Activated CD4-positive, alpha-beta T cell treated with anti-CD3 and anti-CD28 coated beads, Interleukin-2, amount 50 U/mL, for 16 hours (primary cell): ENCODE measurements at places on chromosomes 7 and 10.
A peak's percentile ranks its signal among the peaks of the same experiment; 100 is the strongest.

- no peak for DNase-seq
Observed at GRCh38 chr7:112886208-112886607, 96.0 kb upstream of the TMEM168 start.

DNA sequence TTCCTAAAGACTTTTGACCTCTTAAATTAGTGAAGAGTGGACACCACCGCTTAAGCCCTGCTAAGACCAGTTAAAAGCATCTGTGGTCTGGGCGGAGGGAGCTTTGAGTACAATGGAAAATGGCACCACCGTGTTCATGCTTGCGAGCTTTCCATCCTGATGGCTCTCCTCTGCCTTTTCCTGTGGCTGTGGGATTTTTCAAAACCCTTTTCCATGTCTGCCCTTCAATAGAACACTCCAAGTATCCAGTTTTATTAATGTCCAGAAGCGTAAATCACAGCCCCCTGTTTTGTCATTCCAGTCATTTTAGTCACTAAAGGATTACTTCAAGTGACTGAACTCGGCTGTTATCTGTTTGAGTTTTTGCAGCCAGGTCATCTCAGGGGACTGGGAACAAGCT is 181.8 kb downstream of the MGMT start:
- no peak for DNase-seq

DNA sequence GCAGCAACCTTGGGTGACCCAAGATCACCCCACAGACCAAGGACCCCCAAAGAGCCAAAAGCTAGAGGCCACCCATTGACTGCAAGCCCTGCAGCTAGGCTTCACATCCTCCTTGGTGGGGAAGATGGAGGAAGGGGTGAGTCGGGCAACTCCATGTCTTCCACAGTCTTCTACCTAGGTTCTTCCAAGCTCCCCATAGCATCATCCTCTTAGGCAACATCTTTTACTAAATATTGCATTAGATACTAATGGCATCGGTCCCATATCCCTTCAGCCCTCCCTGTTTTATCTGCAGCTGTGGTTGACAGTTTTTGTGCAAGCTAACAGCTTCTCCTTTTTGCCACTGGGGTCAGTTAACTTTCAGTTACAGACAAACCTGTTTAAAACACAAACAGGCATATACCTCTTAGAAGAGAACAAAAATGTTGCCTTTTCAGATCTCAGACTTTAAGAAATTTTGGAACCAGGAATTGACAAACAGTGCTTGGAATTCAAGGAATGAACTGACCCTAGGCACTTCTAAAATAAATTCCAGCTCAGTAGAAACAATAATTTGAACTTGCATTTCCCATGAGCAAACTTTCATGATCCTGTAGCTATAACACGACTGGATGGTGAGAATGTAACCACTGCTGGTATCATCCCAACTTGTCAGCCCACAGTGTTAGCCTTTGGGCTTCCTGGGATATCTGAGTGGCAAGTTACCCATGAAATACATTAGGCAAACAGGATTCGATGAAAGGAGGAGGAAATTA is 33.9 kb upstream of the MSMB start:
- DNase-seq: no peak

GRCh38 chr7:35975851-35976454 is 175.1 kb downstream of the SEPTIN7 start:
- DNase-seq: peak; percentile 72

GRCh38 chr10:42962110-42962901 is 114.6 kb upstream of the RET start:
- DNase-seq: no peak

DNA sequence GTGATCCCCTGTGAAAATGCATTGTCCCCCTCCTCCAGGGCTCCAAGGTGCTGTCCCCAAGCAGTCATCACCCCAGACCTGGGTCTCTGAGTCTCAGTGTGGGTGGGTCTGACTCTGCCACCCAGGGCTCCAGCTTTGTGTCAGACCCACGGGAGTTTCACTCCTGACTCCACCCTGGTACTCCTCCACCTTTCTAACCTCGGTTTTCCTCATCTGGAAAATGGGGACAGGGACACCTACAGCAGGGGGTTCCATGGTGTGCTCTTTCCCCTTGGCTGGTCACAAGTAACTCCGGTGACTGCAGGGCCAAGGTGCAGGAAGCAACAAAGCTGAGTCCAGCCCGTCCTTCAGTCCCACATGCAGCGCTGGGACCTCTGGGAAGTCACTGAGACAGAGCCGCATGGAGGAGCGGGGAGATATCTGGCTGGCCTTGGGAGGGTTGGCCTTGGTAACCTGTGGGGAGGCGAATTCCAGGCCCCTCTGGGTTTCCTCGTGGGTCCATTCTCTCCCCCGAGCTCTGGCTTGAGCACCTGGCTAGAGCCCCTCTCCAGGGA is 41.8 kb upstream of the RABGEF1 start:
- no peak for DNase-seq

DNA sequence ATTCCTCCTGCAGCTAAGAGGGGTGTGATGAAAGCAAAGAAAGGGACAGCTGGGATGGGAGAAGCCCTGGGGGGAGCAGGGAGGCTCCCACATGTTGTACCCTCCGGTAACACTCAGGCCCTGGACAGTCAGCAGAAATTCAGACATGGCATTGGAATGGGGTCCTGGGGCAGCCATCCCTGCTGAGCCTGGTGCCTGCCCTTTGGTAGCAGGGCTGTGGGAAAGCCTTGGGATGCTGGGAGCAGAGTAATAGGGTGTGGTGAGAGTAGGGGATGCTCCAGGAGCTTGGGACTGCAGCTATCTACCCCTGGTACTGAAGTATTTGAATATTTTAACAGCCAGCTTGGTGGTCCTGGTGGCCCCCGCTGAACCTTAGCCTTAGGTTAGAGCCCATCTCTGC is 56.8 kb downstream of the FAM241B start:
- no peak for DNase-seq

GRCh38 chr10:96153070-96153469 is 23.0 kb downstream of the ZNF518A start:
- DNase-seq: peak; percentile 43
